ENCODE measurements at places on chromosomes 13 and 19.

DNA sequence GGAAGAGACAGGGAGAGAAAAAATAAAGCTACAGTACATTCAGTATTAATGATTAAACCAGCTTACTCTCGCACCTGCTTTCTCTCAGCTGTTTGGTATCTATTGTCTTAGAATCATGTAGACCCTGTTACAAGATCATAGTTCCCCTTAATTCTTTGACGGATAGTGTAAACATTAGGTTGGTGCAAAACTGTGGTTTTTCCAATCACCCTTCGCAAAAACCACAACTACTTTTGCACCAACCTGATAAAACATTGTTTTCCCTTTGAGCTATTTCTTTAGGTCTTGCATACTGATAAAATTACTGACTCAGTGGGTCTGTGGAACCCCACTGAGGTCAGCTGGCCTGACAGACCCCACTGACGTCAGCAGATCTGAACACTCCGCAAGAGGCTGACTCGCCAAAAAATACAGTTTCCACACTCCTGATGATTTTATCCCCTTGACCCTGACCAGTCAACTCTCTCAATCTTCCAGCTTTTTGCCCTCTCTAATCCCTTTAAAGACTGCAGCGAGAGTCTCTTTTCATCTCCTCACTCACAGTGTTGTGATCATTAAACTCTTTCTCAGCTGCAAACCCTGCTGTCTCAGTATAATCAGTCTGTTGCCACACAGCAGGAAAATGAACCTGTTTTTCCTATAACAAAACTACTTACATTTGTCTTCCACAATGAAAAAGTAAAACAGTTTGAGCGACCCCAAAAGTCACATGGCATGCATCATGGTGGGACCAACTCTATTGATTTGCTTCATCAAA, 123.9 kb downstream of the SLITRK6 start:
- DNase-seq, result no peak

GRCh38 chr19:29967623-29968022, 25.6 kb downstream of the URI1 start:
- DNase-seq, result peak; percentile 93

- DNase-seq, result no peak
Observed at GRCh38 chr13:25384758-25385410, 13.1 kb downstream of the ATP8A2 start.

GRCh38 chr13:90455823-90456222, 891.7 kb upstream of the MIR17HG start:
- DNase-seq, result no peak

DNA sequence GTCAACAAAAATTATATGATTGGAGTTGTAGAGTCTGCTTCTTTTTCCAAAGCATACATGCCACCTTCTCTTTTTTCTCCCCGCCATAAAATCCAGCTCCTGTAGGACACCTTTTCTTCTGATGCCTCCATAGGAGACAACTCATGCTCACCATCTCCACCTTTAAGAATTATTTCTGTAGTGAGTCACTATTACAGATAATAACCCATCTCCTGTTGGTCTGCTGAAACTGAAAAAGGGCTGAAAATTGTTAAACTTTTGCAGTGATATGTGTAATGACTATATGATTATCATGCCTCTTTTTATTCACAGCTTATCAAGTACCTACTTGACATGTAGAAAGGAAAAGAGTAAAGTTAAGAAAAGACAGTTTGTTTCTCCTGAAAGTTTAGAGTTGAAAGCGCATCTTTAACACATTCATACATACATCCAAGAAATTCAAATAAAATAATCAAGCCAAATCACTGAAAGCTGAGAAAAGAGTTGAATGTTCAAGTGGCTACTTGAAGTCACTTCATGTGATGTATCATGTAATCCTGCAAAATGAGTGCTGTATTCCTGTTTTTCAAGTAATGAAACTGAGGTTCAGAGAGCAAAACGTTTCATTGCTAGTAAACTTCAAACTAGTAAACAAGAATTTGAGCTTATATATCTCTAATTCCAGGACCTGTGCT, 35.5 kb upstream of the LPAR6 start:
- DNase-seq, result no peak

DNA sequence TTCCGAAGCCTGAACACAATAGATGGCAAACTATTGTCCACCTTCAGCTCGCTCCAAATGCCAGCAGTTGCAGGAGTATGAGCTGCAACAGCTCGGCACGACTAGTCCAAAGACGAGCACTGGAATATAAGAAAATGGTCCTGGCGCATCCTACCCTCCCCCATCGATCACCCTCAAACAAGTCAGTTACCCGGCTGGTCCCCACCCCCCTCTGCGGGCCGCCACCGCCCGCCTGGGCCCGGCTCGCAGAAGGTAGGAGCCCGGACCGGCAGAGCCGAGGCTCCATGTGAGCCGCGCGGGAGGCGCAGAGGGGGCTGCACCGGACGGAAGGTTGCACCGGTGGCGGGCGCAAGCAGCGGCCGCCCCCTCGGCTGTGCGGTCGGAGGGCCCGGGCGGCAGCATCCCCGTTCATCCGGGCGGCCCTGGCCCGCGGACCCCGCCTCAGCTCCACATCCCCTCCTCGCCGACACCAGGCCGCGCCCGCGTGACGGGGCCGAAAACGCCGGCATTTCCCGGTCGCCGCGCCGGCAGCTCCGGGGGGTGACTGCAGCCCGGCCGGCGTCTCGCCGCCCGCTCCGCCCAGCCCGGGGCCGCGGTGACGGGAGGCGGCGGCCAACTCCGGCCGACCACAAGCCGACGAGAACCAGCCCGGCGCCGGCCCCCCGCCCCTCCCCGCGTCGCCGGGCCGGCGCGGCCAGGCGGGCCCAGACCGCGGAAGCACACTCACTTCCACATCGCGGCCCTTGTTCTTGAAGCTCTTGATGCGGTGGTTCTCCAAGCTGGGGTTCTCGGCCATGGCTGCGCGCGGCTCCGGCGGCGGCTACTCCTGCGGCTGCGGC, 552 bp downstream of the KPNA3 start:
- peak; percentile 51 for DNase-seq

GRCh38 chr13:79451500-79451962, 29.4 kb upstream of the NDFIP2 start:
- DNase-seq, result peak; percentile 97

DNA sequence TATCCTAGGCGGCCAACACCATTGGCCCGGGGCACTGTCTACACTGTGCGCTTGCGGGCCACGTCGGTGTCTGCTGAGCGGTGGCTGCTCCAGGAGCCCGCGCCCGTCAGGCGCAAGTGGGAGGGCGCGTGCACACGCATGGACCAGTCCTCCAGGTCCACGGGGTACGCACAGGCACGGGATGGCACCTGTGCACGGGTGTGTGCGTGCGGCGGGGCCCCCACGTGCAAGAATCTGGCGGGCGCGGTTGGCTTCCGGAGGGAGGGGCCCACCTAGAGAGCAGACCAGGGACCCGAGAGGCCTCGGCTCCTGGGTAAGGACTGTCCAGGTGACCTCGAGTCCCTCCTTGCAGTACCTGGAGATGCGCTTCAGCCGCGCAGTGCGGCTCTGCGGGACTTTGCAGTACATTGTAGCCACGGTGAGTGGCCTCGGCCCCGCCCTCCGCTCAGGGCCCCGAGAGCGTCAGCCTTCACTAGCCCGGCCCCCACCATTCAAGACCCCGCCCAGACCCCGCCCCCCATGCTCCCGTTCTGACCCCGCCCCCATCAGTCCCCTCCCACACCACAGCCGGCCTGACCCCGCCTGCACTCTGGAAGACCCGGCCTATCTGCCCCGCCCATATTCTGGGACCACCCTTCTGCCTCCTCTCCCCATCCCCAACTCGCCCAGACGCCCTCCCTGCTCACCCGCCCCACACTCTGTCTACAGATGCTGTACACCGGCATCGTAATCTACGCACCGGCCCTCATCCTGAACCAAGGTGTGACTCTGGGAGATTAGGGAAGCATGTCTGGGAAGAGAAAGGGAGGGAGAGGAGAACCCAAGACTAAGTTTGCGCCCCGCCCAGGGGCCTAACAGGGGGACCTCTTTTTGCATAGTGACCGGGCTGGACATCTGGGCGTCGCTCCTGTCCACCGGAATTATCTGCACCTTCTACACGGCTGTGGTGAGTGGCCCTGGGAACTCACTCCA, 2.3 kb downstream of the SLC5A5 start:
- no peak for DNase-seq

DNA sequence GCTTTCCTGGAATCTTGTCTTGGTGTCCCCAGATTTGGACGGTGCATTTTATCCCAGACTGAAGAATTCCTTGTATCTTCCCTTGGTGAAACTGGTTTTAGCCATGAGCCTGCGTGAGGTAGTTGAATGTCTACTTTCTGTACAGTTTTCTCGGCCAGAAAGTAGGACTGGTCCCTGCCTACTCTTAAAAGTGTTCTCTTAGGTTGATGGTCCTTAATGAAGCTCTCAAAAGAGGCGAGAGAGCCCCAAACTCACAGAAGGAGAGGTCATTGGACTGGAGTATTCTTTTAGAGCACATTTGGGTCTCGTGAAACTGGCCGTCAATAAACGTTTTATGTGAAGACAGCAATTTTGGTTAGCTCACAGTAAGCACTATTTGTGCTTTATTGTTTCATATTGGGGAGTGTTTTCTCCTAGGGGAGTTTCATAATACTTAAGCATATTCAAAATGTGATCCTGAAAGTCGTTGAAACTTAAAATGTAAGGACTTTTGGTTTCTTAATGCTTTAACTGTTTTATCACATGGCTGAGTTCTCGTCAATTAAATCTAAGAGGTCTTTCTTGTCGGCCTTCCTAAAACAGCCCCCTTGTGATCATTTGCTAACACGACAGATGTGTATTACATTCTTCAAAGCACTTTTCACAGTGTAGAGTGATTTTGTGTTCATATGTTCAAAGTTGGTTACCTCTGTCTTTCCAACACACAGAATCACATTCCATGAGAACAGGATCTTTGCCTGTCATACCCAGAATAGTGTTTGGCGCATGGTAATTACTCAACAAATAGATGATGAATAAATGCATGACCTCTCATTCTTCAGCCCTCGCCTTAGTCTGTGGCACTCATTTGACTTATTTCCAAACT, 889 bp downstream of the GTF2F2 start:
- DNase-seq, result peak; percentile 20

DNA sequence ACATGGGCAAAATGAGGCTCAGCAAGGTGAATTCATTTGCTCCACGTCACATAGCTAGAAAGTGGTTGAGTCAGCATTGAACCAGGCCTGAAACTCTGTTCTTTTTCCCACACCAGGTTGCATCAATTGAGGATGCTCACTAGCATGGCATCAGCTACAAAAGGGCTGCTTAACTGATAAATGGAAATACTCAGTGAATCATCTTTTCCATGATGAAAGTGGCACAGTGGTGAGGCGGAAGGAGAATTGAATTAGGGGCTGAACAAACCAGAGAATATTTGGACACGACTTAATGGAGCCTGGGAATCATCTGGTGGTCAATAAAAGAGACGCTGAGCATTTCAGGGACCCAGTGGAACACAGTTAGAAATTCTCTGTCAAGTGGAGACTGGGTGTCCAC, 320.1 kb upstream of the MAB21L1 start:
- no peak for DNase-seq

GRCh38 chr19:34320277-34320676, 44.7 kb upstream of the GPI start:
- no peak for DNase-seq

DNA sequence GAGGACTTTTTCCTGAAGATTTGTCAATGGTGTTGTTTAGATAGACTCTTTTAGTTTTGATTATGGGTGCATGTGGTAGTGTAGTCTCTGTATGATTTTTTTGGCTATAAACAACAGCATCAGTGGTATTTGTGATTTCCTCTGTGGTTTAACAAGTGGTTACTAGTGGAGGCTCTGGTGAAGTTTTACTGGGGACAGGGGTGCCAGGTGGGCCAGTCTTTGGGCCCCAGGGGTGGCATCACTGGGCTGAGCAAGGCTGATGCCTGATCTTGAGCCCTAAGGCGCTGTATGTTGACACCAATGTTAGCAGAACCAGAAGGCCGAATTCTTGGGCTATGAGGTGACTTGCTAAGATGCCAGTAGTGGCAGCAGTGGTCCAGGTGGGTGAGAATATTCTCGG, 811.4 kb downstream of the DACH1 start:
- DNase-seq, result no peak

GRCh38 chr13:76812206-76812897, 73.9 kb downstream of the KCTD12 start:
- no peak for DNase-seq

- no peak for DNase-seq
Observed at GRCh38 chr13:110334841-110335490, 27.9 kb downstream of the COL4A2 start.

- peak; percentile 93 for DNase-seq
Observed at GRCh38 chr19:10836479-10837330, 693 bp upstream of the TMED1 start.

GRCh38 chr13:103634066-103634465, 567.8 kb upstream of the SLC10A2 start:
- DNase-seq, result no peak

GRCh38 chr19:45385392-45386221, 15.2 kb upstream of the ERCC2 start:
- DNase-seq, result no peak

DNA sequence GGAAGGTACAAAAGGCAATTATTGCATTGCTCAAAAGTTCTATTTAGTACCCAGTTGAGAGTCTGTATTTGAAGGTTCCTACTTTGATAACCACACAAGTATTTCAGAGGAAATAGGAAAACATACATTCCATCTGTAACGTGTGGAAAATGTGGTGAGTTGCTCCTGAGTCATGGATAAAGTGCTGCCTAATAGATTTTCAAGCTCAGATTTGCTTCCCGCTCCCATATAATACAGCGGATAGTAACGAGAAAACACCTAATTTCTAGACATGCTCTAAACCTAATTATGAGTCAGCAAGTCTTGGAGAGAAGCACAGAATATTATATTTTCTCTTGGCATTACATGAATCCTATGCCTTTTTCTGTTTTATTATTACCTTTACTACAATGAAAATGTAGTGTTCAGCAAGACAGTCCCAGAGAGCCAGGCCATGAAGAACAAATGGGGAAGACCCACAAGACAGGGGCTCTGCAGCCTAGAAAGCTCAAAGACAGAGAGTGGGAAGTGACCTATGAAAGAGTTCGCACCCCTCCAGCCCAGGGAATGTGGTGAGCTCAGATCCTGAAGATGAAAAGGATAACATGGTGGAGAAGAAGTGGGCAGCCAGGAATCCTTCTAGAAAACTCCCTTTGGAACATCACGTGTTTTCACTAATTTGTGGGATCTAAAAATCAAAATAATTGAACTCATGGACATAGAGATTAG, 116.1 kb downstream of the STARD13 start:
- no peak for DNase-seq

GRCh38 chr19:7992575-7992974, 12.9 kb downstream of the ELAVL1 start:
- DNase-seq, result no peak

GRCh38 chr13:20159646-20160305, 1.1 kb downstream of the GJA3 start:
- DNase-seq, result no peak

DNA sequence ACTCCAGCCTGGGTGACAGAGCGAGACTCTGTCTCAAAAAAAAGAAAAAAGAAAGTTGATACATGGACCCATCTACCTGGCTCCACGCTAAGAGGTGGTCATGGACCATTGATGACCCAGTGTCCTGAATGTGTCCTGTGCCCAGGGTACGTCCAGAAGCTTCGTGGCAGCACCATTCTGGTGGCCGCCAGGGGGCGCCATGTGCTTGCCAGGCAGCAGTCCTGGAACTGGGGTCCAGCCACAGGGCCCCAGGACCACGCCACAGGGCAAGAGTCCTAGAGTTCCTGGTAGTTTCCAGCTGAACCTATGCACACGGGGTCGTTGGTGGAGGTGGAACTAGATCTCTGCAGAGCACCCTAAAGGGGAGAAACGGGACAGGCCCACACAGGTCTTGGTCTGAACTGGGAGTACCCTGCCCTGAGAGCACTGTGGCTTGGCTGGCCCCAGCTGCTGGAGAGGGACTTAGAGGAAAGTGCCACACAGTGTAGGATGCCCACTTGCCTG, 19.9 kb upstream of the FBXO27 start:
- peak; percentile 11 for DNase-seq

Data from AML-193 (cell line).